NCI-H774 (cell line): ENCODE measurements at places on chromosomes 12 and 14.
A peak's percentile ranks its signal among the peaks of the same experiment; 100 is the strongest.

GRCh38 chr12:78571953-78572352 lies 292.6 kb upstream of the SYT1 start:
- no peak for DNase-seq

DNA sequence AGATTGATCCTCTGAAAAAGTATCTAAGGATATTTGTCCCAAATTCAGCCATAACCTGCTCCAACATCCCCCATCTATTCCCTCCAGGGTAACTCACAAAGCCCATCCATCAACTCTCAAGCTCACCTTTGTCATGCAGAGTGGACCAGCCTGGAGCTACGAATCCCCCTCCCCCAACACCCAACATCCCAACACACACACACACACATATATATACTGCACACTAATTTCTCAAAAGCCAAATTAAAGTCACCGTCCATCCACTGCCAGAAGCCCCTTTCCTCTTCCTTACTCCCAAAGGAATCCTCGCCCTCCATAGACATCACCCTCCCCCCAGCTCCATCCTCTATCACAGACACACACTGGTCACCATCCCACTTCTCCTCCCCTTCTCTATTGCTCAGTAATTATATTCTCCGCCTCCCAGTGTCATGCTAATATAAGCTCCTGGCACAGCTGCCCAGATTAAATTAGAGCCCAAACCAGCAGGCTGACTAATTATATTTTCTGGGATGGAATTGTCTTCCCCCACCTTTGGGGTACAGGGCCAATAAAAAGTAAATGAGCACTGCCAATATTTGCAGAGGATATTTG lies 13.5 kb upstream of the TESPA1 start:
- DNase-seq = no peak

DNA sequence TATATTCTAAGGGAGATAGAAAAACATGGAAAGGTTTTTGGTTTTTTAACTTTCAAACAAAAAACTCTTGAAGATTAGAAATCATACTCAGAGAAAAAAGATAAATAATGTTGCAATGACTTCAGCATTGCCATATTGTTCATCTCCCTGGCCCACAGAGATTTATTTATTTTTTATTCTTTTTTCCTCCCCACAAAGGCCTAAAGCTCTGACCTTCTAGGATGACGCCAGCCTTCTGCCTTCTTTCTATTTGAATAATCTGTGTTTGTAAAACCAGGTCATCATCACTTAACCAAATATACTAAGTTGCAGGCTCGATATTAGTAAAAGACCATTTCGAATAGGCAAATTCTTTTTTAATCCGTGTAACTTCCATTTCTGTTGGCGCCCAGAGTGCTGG lies 4.4 kb upstream of the DCP1B start:
- no peak for DNase-seq

DNA sequence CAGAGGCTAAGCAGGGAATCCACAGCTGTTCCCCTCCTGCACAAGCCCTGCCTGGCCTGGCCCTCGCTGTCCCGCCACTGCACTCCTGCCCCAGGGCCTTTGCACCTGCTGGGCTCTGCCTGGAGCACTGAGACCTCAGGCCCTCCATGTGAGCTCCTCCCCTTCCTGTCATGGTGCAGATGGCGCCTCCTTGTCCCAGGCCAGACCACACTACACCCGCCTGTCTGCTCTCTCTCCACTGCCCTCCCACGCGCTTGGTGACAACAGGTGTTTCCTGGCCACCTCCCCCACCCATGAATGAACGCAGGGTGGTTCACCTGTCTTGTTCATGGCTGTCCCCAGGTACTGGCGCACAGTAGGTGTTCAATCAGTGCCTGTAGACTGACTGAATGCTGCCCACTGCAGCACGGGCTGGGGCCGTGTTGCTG lies 82.9 kb downstream of the NCOR2 start:
- no peak for DNase-seq

GRCh38 chr14:103846543-103847450 lies 578 bp downstream of the PPP1R13B start:
- no peak for DNase-seq

DNA sequence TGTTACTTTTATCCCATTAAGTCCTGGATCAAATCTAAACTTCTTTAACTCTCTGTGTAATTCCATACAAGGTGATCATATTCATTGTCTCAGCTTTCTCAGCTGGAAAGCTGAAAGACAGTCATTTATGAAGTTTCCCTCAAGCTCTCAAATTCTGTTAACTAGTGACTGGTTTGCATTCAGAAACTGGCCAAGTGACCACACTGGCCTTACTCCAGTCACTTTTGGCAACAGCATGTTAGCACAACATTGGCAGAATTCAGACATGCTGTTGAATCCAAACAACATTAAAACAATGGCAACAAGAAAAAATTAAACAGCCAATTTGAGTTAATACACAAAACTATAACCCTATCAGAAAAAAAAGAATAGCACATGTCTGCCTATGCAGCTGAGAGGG lies 343.3 kb downstream of the MDGA2 start:
- no peak for DNase-seq

DNA sequence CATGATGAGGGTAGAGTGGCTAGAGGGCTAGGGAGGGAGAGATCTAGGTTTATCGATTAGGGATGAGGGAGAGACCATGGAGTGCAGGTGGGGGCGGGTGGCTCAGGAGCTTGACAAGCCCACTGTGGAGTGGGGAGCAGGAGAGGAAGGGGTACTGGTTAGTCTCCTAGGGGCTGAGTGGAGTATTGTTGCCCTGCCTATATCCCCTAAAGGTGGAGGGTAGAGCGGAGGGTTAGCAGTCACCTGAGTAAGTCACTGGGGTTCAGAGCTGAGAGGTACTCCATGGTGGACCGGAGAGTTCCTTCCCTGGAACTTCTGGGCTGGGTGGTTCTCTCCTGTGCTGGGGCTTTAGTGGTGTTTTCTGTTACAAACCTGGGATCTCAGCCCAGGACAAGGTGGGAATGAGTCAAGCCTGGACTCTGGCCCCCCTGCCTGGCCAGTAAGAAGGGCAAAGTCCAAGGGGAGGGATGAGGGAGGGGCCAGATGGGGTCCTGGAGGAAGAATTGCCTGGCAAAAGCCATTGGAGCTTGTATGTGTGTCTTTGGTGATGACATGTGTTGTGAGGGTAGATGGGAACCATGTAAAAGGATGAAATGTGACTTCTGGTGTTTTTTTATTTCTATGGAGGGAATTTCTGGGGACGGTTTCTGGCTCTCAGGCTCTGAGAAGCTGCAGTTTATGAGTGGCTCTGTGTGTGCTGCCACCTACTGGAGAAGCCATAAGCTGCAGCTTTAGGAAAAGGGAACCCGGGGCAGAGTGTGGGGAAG lies at the start of gene CIDEB:
CIDEB (minus strand) TSS at position 403 of the 767 bp plus-strand sequence; CDS start at position 284, 119 bp downstream.
- DNase-seq = peak; percentile 2

DNA sequence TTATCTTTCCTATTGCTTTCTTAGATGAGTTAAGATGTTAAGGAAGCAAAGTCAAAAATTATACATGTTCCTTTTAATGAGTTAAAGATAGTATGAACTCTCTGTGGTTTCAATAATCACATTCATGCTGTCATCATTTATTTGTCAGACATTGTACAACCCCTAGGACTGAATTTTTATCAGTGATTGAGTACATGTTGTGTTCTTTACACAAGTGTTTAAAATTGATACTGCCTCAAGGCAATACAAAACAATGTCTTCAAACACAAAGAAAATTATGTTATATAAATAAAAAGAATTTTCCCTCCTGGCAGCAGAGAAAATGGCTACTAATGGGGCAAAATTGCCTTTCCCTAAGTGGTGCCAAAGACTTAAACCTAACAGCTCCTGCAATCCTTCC lies 34.6 kb upstream of the KCNJ8 start:
- no peak for DNase-seq

DNA sequence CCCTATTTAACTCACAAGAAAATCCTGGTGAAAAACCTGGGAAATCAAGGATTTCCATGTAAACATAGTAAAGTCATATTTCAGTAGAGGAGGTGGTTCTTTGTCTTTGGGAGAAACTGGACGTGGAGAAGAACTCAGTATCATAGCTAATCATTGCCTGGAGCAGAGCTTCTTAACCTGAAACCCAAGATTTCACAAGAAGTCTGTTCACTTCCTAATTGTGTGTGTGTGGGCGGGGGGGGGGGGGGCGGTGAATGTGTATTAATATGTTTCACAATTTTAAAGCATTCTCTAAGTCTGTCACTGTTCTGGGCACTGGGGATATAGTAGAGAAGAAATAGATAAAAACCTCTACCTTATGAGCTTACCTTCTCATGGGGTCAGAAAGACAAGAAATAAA lies 96.7 kb upstream of the PPP4R3A start:
- DNase-seq = no peak

- DNase-seq = no peak
These were observed 102.7 kb upstream of the USP44 start for GRCh38 chr12:95653771-95654546.

DNA sequence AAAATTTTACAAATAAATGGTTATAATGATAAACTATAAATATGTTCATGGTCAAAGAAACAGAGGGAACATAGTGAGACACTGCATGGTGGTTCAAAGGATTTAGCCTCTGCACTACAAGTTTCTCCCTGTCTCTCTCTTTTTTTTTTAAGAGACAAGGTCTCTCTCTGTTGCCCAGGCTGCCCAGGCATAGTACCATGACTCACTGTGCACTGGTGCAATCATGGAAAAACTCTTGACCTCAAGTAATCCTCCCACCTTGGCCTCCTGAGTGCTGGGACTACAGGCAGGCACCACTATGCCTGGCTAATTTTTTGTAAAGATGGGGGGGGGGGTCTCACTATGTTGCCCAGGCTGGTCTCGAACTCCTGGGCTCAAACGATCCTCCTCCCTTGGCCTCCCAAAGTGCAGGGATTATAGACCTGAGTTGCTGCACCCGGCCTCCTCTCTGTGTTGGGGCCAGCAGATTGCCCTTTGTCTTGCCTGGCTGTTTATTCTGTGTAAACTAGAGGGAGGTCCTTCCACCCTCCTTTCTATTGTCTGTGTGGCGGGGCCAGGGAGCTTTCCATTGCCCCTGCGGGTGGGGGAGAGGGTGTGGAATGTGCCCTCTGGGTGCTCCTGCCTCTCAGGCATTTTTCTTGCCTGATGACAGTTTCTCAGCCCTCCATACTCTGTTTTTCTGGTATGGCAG lies 22.1 kb downstream of the MTHFD1 start:
- DNase-seq = no peak

DNA sequence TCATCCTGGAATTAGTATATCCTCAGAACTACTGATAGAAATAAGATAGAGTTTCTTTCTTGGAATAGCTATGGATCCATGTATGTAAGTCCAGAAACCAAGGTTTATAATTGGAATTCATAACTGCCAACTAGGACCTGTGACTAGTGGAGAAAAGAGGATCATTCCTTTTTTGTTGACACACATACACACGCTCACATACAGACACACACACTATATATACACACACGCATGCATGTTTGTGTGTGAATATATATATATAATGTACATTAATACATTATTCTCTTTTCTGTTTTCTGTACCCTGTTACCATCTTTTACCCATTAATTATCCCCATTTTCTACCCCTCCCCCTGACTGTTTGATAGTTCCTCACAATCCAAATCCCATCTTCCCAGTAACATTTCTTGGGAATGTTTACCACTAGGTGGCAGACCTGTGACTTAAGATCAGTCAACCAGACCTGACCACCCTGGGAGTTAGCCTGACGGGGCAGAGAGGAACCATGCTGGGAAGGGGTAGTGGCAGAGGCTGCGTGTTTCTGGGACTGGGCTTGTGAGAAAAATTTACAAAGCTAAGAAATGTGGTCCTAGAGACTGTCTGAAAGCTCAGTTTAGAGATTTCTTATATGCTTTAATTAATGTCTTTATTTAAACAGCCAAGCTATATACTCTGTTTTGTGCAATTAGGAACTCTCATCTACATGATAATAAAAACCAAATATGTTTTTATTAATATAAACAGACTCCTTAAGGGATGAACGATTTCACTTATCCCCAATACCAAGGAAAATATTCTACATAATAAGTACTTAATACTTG lies 308.0 kb downstream of the PPFIA2 start:
- DNase-seq = peak; percentile 47

GRCh38 chr12:20050221-20050620 lies 318.1 kb upstream of the PDE3A start:
- DNase-seq = no peak

DNA sequence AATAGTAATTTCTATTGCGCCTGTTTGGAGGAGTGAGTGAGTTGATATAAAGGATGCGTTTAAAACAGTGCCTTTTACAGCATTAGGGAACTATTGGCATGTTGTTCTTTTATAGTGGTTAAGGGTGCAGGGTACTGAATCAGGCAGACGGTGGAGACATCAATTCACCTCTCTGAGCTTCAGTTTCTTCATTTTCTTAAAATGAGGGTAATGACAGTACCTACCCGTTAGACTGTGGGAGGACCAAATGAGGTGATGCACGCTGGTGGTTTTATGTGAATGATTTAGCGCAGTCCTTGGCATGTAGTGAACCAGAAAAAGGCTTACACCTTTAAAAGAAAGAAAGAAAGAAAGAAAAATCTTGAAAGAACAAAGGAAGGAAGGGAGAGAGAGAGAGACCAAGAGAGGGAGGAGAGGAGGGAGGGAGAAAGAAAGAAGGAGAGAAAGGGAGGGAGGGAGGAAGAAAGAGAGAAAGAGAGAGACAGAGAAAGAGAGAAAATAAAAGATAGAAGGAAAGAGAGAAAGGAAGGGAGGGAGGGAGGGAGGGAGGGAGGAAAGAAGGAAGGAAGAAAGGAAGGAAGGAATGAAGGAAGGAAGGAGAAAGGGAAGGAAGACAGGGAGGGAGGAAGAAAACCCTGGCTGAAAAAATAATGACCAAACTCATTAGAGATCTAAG lies 22.2 kb upstream of the CCND2 start:
- no peak for DNase-seq

DNA sequence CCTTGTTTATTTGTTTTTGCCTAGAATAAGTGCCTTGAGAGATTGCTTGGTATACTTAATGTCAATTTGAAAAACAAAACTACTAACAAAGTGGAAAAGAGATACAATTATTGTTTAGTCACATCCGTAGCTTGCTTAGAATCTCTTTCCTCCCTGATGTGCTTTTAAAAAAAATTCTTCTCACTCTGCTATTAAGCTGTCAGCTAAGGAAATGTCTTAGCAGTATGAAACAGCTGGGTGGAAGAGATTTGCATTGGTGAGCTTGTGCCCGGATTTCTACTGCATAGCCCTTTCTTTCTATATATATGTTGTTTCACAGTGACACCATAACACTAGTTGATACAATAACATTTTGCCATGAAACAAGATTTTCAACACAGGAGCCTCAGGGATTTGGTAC lies 229.4 kb upstream of the RGS6 start:
- DNase-seq = no peak

GRCh38 chr14:59711080-59711479 lies 134.5 kb upstream of the CCDC175 start:
- DNase-seq = no peak

DNA sequence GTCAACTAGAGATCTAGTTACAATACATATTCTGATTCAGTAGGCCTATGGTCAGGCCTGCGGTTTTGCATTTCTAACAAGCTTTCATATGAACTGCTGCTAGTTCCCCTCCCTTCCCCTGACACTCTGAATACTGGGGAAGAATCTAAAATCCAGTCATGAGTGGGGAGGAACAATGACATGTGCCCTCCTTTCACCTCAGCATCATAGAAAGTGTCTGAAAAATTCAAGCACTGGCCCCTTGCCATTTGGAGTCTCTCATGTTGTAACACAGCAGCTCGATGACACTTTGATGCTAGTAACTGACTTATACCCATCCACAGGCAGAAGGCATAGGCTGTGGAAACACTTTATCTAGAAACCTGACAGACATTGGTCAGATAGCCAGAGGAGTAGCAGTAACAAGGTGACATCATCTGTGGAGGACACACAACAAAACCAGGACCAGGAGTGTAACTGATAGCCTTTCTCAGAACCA lies 161.9 kb upstream of the RASSF8 start:
- DNase-seq = no peak
